ENCODE measurements at places on chromosomes 1 and 21.

- no peak for DNase-seq
Measured at GRCh38 chr1:159705251-159705903, 9.0 kb downstream of the CRP start.

DNA sequence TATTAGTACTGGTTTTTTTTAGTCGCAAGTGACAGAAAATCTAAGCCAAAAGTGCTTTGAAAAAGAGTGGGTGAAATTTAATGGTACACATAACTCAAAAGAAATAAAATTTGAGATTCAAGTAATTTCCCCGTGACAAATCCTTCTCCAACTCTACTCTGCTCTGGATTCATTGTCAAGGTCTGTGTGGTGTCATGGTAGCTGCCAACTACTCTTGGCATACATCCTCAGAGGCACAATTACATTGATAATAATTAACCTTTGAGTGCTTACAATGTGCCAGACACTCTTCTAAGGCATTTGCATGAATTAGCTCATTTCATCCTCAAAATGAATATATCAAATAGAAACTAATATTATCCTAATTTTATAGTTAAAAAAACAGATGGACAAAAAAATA lies 1153.9 kb upstream of the NCAM2 start:
- no peak for DNase-seq

GRCh38 chr1:112790920-112791722 lies 76.0 kb upstream of the PPM1J start:
- no peak for DNase-seq

- no peak for DNase-seq
Measured at GRCh38 chr1:14666373-14666772, 67.9 kb downstream of the KAZN start.

- DNase-seq, result no peak
Measured at GRCh38 chr1:25809283-25809926, 9.4 kb downstream of the SELENON start.

- no peak for DNase-seq
Measured at GRCh38 chr1:89042491-89042890, 19.8 kb upstream of the GBP3 start.

Data from activated T-cell treated with anti-CD3 and anti-CD28 coated beads for 48 hours (primary cell).